ENCODE measurements at places on chromosomes 3 and 15.

- no peak for DNase-seq
Measured at GRCh38 chr15:39672666-39673065, 91.8 kb downstream of the THBS1 start.

- no peak for DNase-seq
Measured at GRCh38 chr3:182527745-182528144, 265.6 kb upstream of the ATP11B start.

DNA sequence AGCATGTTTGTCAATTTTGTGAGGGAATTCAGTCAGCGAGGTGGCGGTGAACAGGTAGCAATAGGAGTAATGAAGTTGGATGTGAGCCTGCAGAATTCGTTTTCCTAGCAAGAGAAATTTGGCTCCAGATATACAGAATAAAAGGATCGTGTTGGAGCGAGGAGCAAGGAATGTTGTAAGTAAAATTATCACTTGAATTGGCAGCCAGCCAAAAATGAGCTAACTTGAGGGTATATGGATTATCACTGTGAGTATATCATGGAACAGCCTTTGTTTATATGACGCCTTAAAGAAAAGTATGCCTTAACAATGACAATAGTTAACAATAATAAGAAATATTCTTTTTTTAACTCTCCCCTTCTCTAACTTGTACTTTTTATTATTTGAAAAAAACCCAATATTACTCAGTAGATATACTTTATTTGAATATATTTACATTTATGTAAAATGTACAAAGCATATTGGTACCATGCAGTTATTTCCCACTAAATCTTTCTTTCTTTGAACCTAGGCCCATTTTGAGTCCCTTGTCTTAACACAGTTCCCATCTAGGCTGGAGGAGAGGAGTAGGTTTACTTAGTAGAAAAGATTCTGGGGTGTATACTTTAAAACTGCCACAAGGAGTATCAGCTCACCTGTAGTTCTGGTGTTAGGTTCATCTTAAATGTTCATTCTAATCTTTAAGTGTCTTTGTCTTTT, 29.3 kb downstream of the EPHA6 start:
- DNase-seq, result no peak

DNA sequence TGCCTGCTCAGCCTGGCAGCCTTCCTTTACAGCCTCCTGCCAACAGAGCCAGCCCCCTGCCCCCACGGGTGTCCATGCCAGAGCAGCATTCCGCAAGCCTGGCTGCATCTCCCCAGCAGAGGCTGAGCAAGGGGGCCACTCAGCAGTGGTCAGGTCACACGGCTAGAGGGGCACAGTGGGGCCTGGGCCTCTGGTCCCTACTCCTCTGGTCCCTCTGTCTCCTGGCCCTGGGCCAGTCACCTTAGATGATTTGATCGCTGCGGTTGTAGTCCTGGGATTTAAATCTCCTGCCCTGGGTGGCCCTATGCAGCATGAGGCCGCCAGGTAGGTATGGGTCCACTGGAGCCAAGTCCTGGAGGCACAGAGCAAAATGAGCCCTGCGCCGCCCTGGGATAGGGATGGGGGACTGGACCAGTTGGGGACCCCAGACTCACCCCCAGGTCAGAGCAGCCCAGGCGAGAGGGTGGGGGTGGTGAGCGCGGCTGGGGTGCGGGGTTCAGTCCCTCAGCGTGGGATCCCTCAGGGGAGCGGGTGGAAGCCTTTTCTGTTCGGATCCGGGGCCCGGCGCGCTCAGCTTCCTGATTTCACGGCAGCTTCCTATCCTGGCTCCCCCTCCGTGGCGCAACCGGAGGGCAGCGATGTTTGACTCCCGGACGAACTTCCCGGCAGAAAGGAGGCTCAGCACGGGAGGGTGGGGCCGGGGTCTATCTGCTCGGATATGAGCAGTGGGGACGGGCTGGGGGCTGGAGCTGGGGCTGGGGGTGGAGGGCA, at the start of gene ZBTB47:
TSS of gene ZBTB47 (plus strand) at position 138 of the 771 bp plus-strand sequence. CDS start 4,659 bp downstream, outside the sequence.
- DNase-seq, result peak; percentile 74

GRCh38 chr15:87294854-87295253, 961.7 kb downstream of the NTRK3 start:
- DNase-seq, result no peak
